Cerebellar nuclear complex (tissue), 1 donor: ENCODE measurements at places on chromosomes 2 and 18.

GRCh38 chr18:22678486-22678885 is 254.6 kb upstream of the RBBP8 start:
- no peak for DNase-seq

DNA sequence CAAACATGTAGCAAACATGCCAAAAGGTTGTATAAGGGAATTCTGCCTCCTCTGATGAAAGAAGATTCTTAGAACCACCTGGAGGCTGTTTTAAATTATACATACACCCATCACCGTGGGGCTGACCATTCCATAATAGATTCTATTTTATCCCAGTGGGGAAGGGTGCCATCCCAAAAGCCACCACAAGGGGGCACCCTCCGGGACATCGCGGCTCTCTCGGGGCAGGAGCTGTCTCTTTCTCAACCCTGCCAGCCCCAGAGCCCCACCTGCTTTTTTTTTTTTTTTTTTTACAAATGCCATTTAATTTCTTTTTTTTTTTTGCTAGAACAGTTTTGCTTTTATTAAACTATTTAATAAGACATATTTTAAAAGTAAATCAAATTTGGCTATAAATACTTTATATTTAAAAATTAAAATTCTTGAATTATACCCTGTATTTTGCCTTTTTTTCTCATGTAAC is 8.6 kb upstream of the MTCL1 start:
- no peak for DNase-seq

DNA sequence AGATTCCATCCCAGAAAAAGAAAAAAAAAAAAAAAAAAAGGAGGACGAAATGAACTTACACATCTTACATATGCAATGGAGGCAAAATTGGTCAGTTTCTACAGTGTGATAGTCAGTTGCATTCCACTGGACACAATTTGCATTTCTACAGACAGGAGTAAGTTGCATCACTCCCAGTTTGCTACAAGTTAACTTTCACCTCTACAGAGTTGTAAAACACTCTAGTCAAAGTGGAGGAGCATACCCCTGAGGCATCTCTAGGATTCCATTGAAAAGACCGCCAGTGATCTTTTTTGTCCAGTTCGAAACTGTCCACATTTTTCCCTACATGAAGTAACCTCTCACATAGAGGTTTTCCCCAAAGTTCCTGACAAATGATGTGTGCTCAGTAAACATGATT is 202.8 kb downstream of the VAPA start:
- DNase-seq, result no peak

- DNase-seq, result no peak
These were observed 7.8 kb upstream of the WNT10A start for GRCh38 chr2:218872645-218873358.

GRCh38 chr2:197309691-197310231 is 819 bp downstream of the ANKRD44 start:
- no peak for DNase-seq

DNA sequence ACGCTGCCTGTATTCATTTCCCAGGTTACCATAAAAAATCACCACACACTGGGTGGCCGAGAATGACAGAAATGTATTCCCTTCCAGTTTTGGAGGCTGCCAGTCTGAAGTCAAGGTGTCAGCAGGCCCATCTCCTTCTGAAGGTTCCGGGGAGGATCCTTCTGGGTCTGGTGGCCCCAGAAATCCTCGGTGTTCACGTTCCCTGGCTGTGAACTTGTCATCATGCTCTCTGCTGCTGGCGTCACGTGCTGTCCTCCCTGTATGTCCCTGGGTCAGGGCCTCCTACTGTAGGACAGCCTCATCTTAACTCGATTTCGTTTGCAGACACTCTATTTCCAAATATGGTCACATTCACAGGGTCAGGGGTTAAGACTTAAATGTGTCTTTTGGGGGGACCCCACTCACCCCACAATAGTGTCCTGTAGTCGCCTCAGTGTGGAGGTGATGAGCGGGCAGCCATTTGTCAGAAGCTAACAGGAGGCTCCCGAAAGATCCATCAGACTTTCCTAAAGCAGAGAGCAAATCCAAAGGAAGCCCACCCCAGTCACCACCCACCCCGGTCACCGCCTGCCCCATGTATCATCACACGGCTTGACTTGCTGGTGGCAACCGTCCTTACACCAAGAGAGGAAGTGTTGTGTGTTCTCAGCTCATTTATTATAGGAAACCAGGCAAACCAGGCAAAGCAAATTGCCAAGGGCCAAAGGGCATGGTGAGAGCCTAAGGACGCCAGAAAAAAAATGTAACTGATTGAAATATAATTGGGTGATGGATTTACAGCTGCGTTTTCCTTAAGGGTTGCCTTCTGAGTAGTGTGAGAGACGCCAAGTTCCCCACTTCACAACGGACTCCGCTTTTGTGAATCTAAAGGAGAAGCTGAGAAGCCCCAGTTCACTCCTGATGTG is 148.8 kb upstream of the ZNF236 start:
- DNase-seq, result no peak

GRCh38 chr2:232885264-232885961 is 15.3 kb downstream of the SNORC start:
- DNase-seq, result no peak

GRCh38 chr18:62523631-62524439 is 1.0 kb downstream of the ZCCHC2 start:
- DNase-seq, result no peak

DNA sequence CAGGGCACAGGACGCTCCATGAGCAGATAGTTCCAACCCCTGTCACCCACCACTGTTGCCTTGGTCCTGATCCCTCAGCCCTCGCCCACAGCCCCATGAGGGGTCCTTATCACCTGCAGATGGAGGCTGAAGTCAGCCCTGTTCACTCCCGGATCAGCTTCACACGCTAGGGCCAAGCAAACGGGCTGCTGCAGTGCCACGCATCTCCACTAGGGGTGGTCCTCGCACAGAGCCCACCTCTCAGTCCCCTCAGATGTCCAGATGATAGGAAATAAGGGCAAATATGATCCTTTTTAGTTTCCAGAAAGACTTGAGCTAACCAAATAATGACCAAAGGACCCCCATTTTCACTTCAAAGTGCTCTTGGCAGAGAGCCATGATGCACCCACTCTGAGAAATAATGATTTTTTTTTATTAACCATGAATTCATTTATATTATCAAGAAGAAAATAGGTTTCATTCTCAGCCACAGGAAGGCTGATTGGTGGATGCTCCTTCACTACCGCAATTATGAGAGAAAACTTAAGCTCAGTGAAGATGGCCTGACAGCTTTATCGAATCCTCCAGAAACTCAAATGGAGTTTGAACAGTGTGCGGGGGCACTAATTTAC is 71.9 kb upstream of the KLHL29 start:
- no peak for DNase-seq

DNA sequence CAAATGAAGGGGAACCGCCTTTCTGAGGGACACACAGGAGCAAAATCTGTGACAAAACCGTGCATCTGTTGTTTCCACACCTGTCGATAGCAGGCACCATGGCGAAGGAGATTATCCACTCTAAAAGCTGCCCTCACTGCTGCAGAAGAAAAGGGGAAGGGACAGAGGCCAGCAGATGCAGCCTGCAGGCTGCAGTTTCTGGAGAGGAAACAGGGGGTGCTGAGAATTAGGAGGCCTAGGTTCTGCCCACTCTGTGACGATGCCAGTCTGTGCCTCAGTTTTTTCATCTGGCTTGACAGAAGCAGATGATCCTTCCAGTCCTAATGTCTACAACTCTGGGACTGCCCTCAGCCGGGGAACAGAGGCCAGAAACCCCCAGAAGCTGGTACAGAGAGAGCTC is 17.7 kb downstream of the PAX8 start:
- no peak for DNase-seq

DNA sequence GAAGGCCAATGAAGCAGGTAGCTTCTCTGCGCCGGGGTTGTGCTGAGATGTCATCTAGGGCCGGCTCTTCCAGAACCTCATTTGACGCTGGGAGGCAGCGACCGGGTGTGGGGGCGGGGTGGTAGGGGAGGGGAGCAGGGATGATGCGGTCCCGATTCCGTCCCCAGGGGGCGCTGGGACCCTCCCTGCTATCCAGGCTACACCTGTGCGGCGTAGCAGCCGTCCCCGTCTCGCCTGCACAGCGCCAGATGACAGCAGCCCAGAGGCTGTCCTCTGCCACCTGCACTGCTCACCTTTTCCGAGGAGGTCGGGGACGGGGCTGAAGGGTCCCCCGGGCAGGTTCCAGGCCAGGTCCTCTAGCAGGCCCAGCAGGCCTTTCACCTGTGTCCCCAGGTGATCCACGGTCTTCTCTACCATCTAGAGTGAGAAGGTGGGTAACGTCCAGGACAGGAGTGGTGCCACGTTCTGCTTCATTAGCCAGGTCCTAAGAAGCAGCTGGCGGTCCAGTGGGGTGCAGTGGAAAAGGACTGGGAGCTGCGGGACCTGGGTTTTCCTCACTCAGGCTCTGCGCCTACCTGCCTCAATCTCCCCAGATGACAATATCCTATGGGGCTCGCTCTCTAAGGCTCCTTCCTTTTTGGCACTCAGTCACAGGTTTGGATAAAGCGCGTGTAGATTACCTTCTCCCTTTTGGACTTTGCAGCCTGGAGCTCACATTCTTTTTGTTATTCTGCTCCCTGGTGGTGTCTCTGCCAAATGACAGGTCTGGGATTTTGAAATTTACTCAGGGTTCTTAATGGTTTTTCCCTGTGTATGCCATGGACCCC is 56.0 kb upstream of the RAB6C start:
- DNase-seq, result no peak

DNA sequence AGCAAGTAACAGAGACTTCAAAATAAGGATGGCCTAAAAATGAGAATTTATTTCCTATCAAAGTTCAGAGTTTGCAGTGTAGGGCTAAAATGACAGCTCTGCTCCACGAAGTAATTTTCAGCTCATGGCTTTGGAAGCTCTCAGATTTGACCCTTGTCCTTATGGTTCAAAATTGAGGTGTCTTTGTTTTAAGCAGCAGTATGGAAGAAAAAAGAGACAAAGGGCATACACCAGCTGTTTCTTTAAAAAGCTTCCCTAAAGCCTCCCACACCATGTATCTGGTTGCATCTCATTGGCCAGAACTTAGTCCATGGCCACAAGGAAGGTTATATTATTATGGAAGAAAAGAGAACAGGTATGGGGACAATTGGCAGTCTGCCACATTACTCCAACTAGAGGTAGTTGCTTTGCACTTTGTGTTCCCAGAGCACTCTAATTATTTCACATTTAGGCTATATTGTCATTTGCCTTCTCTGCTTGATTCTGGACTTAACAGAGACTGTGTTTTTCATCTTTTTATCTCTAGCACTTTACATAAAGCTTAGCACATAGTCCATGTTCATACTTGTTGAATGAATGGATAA is 180.4 kb downstream of the MCFD2 start:
- DNase-seq, result no peak

DNA sequence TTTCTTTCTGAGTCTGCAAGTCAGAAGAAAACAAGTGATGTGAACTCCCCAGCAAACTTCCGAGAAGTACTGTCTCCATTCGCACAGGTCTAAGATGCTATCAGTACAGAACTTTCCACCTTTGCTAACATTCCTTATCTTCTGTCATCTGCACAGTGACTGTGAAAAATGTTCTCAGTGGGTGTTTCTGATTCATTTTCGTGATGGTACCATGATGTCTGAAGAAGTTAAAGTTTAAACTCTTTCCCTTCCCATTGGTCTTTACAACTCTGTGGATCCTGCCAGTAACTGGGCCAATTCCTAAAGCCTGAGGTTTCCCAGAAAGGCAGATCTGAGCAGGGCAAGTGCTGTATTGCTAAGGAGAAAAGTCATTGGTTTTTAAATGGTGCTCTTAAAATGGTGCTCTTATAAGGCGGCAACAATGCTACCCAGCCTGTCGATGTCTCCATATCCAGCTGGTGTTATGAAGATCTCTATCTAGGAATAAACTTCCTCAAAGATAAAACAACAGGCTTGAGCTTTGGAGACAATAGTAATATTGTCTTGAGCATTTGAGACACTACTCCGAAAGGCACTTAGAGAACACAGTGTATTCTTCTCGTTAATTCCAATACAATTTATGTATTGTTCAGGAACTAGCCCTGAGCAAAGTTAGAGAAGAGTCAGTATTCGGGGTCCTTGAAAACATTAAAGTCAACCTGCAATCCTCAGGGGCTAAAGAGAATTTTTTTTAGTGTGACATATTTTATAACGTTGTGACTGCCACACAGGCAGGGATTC is 232.3 kb downstream of the OSR1 start:
- no peak for DNase-seq

GRCh38 chr2:134123332-134123731 is 130.5 kb upstream of the MGAT5 start:
- DNase-seq, result no peak

GRCh38 chr18:23377669-23378301 is 75.3 kb upstream of the RIOK3 start:
- DNase-seq, result no peak

GRCh38 chr2:226971084-226971483 is 135.2 kb downstream of the RHBDD1 start:
- no peak for DNase-seq

GRCh38 chr2:178286636-178287035 is 92.3 kb downstream of the OSBPL6 start:
- no peak for DNase-seq

GRCh38 chr2:74763962-74764428 is 69.9 kb upstream of the HK2 start:
- DNase-seq, result no peak

DNA sequence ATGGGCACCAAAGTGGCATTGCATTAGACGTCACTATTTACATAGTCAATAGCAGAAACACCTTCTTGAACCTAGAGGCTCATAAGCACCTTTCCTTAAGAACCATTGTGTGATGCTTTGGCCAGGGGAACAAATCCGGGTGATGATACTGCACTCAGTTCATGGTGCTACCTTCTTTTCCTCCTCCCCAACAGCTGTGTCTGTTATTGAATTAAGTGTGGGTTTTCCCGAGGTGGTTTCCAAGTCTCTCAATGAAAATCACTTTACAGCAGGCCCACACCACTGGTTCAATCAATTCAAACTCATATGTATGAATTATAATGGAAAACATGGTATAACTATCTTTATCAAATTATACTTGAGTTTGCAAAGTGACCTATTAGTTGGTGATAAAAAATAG is 9.3 kb upstream of the EFEMP1 start:
- DNase-seq, result no peak

DNA sequence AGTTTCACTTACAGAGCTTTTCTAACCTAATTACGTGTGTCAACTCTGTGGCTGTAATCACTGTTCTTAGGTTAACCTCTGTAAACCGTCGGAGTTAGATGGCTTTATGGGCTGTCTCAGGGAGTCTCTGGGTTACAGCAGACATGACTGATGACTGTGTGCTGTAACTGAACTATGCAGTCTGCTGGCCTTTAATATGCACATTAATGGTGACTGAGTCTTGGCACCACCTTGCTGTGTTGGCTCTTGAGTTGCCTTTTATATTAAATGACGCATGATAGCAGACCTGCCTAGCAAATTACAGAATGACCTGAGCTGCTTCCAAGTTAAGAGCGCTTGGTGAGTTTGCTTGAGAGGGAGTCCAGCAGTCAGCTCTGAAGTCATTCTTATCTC is 90.1 kb downstream of the ACKR3 start:
- no peak for DNase-seq

GRCh38 chr2:23651187-23652080 is 266.5 kb downstream of the KLHL29 start:
- no peak for DNase-seq

DNA sequence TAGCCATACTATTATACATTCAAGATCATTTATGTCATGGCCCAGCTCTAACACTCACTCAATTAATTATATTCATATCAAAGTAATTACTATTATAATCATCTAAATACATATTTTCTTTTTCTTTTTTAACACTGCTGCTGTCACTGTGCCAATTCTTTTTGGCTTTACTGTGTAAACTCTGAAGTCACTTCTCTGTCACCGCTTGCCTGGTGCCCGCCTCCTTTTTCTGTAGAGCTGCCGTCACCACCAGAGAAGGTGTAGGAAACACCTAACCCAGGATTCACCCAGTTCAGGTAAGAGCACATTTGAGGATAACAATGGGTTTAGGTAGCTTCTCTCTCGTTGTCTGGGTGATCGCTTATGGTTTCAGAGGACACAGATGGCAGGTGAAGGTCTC is 93.3 kb downstream of the AOX1 start:
- no peak for DNase-seq
